ENCODE measurements at places on chromosomes 5 and 9. TPM values are rescaled to one million over a fixed set of nuclear protein-coding genes. Genes with fewer than 3 reads are reported as not detected.
A peak's percentile ranks its signal among the peaks of the same experiment; 100 is the strongest.

The EPB41L4A gene
- 67.5 TPM for total RNA-seq

The ANXA6 gene
- total RNA-seq = 301 TPM

The NMUR2 gene
- 0.30 TPM for total RNA-seq

The TIMD4 gene
- 5.3 TPM for total RNA-seq

The TXNDC8 gene
- total RNA-seq = not detected

The SLC34A3 gene
- total RNA-seq = 0.06 TPM

The IRGM gene
- total RNA-seq = not detected

The MACIR gene
- total RNA-seq = 35.2 TPM

The TBC1D2 gene
- 3.4 TPM for total RNA-seq

The PCDHGB3 gene
- total RNA-seq = 6.0 TPM

The FAM163B gene
- total RNA-seq = 5.0 TPM

DNA sequence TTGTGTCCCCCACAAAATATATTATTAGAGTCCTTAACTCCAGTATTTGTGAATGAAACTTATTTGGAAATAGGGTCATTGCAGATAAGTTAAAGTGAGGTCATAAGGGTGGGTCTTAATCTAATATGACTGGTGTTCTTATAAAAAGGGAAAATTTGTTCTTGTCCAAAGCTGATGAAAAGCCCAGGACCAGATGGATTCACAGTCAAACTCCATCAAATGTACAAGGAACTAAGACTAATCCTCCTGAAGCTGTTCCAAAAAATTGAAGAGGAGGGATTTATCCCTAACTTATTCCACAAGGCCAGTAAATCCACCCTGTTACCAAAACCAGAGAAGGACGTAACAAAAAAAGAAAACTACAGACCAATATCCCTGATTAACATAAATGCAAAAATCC, 56.4 kb upstream of the SLIT3 start:
- DNase-seq = no peak

GRCh38 chr5:30446456-30446855, 747.0 kb upstream of the CDH6 start:
- DNase-seq = no peak

GRCh38 chr5:67725604-67726003, 490.0 kb upstream of the PIK3R1 start:
- DNase-seq = peak; percentile 35

DNA sequence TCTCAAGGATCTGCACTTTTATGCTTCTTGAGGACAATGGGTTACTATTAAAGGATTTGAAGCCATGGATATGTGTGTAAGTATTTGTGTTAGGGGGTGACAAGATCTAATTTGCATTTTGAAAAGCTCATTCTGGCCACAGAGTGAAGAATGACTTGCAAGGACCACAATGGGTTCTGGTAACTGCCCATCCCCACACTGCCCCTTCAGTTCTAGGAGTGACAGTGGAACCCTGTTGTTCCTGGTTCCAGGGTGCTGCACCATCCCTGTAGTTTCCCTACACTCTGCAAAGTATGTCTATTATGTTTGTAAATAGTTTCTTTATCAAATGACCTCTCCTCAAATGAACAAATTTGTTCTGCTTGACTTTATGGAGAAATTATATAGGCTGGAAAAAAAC, 9.7 kb upstream of the SPRY4 start:
- DNase-seq = no peak

DNA sequence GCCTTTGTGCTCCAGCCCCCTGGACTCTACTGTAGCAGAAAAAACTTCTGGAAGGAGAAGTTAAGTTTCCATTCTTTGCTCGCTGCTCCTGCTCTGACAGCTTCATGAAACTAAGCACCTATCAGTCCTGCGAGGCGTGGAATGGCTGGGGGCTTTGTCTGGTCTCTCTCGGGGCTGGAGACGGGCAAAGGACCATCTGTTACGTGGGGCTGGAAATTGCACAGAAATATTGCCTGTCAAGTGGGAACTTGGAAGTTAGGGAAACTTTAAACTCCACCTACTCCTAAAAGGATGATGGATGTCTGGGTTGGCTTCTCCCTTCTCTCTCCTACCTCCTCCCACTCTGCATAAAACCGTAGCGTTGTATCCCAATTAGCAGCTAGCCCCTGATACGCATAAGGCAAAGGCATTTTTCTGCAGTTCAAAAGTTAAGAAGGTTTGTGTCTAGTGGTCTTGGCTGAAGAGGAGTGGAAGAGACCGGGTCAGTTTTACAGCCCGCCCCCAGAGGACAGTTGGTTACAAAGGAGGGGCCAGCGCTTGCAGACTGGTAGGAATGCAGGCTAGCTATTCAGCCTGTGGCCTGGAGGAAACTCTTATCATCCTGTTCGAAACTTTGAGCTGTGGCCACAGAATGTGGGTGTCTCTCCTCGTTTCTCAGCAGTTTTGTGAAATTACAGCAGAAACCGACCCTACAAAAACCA, 1.3 kb downstream of the FBXL7 start:
- DNase-seq = peak; percentile 70

- DNase-seq = no peak
Observed at GRCh38 chr9:127209948-127210640, 54.5 kb upstream of the GARNL3 start.

GRCh38 chr5:67799732-67800234, 415.8 kb upstream of the PIK3R1 start:
- no peak for DNase-seq

DNA sequence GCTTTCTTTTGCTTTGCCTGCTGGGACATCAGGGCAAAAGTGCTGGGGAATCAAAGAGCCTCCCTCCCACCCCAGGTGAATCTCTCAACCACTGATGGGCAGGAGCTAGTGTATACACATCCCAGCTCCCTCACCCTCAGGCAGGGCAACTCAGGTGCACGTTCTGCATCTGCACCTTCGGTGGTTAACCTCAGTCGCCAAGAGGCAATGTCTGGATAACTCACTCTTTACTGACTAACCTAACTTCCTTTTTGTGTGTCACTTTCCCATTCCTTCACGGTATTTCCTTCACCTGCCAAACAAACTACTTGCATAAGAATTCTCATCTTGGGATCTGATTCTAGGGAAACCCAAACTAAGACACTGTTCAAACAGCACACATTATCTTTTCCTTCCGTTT, 26.3 kb downstream of the CNTFR start:
- DNase-seq = no peak

GRCh38 chr9:36914212-36914577, 119.9 kb downstream of the PAX5 start:
- no peak for DNase-seq

GRCh38 chr5:1465966-1466471, 20.8 kb upstream of the SLC6A3 start:
- no peak for DNase-seq

DNA sequence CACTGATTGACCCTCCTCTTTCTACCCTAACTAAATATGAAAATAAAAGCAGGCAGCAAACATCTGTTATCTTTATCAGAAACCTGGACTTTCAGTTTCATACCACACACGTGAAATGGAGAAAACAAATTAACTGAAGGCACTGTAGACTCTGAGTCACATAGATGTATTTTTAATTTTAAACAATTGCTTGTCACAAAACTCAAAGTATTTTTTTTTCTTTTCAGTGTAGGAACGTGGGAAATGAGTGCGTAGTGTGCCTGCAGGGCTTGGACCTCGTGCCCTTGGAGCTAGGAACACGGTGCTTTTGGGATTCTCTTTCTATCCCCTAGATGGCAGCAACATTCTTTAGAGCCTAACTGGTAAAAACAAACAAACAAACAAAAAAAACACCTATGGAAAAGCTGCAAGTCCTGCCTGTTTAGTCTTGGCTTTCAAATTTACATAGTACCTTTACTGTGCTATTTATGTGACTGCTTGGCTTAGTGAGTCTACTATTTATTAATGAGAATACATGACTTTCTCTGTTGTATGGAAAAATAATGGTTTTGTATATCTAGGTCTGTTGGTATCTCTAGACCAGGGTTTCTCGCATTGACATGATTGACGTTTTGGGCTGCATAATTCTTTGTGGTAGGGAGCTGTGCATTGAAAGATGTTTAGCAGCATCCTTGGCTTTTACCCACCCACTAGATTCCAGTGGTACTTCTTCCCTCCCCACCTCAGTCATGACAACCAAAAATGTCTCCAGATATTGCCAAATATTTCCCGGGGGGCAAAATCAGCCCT, 16.8 kb upstream of the ACTBL2 start:
- peak; percentile 42 for DNase-seq

DNA sequence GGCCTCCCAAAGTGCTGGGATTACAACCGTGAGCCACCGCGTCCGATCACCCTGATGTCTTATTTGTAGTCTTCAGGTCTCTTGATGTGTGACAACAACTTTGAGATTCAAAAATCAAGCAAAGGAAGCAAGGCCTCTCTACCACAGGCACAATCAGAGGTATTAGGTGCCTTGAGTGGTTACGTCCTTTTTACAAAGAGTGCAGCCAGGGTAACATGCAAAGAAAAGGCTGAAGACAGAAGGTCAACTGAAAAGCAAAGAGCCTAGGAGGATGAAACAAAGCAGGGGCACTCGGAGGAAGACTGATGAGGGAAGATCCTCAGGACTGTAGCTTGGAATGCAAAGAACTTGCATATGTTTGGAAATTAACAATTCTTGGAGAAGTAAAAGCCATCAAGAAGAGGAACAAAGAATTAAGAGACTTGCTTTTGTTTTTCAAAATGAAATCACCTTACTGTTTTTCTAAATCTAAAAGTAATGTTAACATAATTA, 362.1 kb downstream of the EBF1 start:
- DNase-seq = no peak

All from spinal cord (tissue), 10 donors.